Stimulated activated CD4-positive, alpha-beta T cell treated with anti-CD3 and anti-CD28 coated beads, Interleukin-12 subunit alpha, Interleukin-12 subunit beta, amount 100 ng/mL, for 24 hours (primary cell): ENCODE measurements at places on chromosomes 5 and 9.
A peak's percentile ranks its signal among the peaks of the same experiment; 100 is the strongest.

- no peak for DNase-seq
These were observed 889 bp upstream of the ADAMTS12 start for GRCh38 chr5:33892620-33893137.

- no peak for DNase-seq
These were observed 25.4 kb downstream of the GPR21 start for GRCh38 chr9:123058834-123059233.

- peak; percentile 98 for DNase-seq
These were observed at the start of gene ST6GALNAC4 for GRCh38 chr9:127916720-127917581. TSS of gene ST6GALNAC4 (minus strand) at chr9:127917041. CDS start at chr9:127916419, 622 bp downstream.

DNA sequence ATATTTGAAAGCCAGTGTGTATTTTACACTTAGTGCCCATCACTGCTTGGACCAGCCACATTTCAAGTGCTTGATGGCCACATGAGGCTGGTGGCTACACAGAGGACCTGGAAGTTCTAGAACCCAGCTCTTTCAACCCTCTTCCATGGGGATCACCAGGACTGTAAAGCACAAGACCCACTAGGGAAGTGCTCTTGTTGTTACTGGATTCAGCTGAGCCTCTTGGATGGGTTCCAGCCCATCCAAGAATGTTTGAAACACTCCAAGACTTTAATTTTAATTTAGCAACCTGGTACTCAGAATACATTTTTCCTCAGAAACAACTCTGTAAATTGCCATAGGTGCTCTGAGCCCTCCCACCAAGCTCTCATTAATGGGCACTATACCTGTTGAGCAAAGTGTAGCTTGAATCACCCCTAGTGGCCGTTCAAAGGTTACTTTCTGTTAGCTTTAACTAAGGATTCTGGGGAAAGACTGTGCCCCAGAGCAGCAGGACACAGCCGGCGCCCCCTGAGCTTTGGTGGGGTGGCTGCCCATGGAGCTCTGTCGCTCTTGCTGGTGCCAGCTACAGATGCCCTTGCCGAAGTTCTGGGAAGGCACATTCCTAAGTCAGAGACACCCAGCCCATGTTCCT lies 212.4 kb downstream of the HSD17B3 start:
- no peak for DNase-seq

DNA sequence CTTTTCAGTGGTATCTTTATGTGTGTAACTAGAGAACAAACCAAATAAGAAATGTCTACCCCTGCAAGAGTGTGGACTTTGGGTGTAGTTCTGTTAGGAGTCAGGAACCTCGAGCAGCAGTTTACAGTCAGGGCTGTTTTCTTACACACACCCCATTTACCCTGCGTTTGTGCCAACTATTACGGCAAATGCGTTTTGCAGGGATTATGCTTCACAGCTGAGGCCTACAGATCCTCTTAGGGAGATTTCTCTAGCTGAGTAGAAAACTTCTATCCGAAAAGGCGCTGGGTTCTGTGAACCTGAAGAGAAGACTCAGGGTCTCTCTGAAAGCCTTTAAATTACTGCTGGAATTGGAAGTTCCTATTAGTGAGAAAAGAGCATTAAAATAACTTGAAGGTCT lies 51.4 kb downstream of the ACER2 start:
- no peak for DNase-seq

DNA sequence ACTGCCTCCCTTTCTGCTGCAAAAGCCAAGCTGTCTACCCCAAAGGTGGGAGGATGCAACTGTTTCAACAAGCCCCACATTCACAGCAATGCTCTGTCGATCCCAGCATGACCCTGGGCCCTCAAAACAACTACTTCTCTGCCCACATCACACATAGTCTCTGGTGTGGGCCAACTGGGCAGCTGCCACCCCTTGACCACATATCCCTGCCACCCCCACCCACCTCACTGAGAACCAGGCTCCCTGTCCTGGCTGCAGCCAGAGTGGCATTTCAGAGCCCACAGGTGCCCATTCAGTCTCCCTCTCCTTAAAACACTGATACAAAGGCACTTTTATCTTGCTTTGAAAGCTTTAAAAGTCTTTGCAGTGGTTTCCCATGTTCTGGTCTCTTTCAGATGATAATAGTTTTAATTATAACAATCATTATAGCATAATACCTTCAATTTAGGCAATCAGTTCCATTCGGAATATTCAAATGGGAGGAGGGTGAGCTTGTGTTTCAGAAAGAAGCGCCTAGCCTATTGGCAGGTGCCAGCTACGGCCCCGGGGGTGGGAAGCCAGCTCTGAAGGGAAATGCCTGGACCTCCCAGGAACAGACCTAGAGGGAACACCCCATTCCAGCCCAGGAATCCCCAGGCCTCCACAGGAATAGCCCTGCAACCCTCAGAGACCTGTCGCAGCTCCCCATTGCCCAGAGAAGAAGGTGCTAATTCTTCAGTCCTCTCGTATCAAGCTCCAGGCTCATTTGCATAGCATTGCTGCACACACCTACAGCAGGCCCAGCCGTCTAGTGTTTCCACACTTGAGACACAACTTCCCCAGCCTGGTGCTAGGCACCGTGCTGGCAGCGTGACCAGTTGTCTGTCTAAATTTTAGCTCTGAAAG lies 90.8 kb downstream of the C5orf15 start:
- no peak for DNase-seq

DNA sequence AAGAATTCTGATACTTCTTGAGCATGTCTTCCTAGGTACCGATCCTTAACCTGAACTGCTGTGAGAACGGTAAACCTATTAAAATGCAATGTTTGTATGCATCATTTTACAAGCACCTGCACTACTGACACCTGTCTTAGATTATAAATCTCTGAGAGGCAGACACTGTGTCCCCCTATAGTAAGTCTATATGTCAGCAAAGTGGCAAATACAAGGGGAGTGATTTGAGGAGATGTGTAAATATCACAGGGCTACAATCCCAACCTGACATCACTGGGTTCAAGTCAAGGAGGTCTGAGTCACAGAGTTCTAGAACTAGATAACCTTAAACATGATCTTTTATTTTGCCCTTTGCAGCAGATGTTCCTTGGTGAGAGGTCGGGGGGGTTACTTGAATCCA lies 64.1 kb downstream of the ANKH start:
- DNase-seq, result no peak

GRCh38 chr9:88037285-88037845 lies 63.0 kb upstream of the CDK20 start:
- no peak for DNase-seq

DNA sequence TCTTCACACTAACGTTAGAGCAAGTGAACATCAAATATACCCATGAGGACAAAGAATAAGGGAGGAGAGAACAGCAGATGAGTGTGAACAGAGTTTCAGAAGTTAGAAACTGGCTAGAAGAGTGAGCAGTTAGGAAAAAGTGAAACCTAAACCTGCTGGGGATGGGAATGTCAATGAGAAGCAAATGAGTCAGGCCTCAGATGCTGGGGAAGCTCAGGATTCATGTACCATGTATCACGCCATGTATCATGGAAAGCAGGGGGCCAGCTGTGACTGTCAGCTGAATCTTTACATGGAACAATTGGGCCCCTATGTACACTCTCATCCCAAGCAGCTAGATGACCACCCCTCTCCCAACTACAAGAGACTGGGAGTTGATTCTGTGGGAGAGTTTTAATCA lies 16.2 kb downstream of the GDF9 start:
- DNase-seq, result no peak

DNA sequence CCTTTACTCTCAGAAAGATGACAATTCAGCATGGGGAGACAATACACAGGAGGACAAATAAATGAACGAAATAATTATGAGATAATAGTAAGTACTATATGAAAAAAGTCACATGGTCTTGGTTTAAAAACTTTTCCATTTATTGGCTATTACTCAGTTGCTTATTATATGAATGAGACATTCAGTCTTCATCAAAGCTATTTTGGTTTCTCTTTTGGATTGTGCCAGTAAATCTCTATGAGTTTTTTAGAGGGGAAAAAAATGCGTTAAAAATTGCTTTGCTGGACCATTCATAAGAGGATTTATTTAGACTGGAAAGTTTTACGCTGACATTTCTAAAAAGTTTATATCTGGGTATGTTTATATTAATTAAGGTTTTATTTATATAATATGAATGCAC lies 137.7 kb downstream of the AOPEP start:
- no peak for DNase-seq

GRCh38 chr5:158874343-158874742 lies 225.4 kb downstream of the EBF1 start:
- no peak for DNase-seq

DNA sequence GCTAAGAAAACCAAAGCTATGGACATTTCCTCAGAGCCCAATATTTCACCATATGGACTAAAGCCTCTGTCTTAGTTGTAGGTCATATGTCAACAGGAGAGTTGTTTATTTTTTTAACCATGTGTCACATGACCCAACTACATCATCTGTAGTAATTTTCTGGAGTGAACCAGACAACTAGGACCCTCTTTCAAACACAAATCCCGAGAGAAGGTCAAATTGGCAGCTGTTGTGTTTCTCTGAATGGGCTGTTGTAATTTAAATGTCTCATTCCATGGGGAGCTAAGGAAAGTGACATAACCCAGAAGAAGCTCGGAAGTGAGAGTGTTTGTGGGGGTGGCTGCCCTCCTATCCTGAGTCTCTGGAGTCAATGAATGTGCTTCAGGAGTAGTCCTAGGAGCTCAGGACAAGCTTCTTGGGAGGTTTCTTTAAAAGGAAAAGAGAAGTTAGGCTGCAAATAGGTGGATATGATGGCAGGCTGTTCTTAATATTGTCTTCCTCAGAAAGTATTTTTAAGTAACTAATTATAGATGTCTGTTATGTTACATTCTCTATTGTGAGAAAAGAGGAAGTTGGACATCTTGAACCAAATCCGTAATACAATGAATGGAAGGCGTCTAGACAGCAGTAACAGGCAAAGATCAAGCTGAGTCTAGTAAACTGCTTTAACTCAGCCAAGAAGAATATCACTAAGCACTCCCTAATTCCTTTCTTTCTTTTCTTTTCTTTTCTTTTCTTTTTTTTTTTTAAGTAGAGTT lies 50.1 kb downstream of the TMEM167A start:
- DNase-seq, result no peak

GRCh38 chr9:101673642-101674041 lies 64.8 kb downstream of the GRIN3A start:
- no peak for DNase-seq

DNA sequence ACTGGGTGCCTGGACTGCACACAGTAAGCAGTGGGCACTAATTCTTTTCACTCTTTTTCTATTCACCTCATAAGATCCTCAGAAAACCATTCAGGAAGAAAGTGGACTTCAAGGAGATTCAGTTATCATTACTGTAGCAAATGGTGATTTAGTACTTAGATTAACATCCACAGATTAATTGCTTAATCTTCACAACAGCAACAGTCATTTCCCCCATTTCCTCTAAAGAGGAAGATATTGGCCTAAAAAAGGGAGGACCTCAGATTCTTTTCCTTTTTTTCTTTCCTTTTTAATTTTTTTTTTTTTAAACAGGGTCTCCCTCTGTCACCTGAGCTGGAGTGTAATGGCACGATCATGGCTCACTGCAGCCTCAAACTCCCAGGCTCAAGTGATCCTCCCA lies 64.4 kb downstream of the AUH start:
- no peak for DNase-seq

GRCh38 chr9:120910643-120911042 lies 16.0 kb downstream of the TRAF1 start:
- no peak for DNase-seq

DNA sequence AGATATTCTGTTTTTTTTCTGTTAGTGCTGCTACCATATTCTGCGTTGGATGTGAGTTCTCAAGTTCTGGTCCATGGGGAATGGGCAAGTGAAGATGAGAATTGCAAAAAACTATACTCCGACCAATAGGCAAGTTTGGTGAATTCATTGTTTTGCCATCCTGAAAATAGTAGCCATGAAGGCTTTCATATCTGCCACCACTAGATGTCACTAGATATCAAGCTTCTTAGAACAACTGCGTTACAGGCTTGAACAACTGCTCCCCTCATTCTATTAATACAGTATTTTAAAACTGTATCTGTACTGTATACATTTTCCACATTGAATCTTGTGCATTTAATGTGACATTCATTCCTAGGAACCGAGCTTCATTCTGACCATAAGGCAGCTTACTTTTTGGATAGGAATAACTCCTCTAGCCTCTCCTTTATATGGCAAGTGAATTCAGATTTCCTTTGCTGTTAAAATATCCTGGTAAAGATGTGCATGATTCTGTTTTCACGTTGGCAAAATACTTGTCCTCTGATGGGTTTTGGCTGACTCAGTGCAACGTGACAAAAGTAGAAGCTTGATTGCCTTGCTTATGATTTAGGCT lies 163.6 kb downstream of the SREK1 start:
- no peak for DNase-seq

DNA sequence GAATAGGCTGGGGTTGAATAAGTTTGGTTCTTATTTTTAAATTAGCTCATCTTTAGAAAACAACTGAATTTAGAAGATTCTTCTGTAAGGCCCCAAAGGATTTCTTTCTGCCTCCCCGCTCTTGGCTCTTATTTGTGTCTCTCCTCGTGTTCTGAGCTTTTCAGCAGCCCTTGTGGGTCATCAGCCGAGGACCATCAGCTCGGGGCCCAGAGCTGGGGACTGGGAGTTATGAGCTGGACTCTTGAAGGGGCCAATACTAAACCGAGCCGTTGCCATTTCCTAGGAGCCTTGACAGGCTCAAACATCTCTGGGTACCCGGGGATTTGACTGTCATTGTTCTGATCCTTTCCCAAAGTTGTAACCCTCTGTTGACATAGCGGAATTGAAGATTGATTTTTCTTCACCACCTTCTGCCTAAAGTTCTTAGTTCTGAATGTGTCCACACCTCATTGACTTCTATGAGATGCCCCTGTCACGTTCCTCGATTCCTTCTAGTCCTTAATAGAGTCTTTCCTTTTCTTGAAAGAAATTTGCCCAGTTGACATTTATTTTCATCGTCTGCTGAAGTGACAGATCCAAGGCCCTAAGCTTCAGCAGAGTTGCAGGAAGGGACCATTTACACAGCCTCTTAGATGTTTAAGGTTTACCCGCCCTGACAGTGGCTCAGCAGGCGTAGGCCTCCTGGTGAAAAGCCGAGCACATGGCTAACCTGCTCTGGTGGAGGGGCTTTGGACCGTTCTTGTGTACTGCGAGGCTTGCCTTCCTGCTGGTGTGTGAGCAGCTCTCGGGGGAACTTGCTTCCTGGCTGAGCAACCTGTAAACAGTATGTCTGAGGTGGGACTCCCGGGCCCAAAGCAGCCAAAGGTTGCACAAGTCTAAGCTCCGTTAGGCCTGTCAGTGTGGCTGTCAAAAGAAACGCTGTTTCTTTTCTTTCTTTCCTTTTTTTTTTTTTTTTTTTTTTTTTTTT lies 24.0 kb downstream of the ABL1 start:
- no peak for DNase-seq

GRCh38 chr9:15942831-15943424 lies 390.1 kb downstream of the CCDC171 start:
- DNase-seq, result no peak
